ENCODE measurements at places on chromosomes 1 and 21. TPM values are rescaled to one million over a fixed set of nuclear protein-coding genes. Genes with fewer than 3 reads are reported as not detected.

LYPD8 gene
- 12.9 TPM for total RNA-seq

NHLH2 gene
- total RNA-seq = 1.4 TPM

ARHGEF16 gene
- 1.8 TPM for total RNA-seq

MUL1 gene
- 23.0 TPM for total RNA-seq

HPCA gene
- 160 TPM for total RNA-seq

LYST gene
- total RNA-seq = 64.7 TPM

OR10Z1 gene
- total RNA-seq = not detected

LENEP gene
- not detected for total RNA-seq

TSPAN1 gene
- 3.6 TPM for total RNA-seq

TNFRSF18 gene
- 2.8 TPM for total RNA-seq

PARS2 gene
- 4.9 TPM for total RNA-seq

ADCY10 gene
- 1.2 TPM for total RNA-seq

EGLN1 gene
- 39.0 TPM for total RNA-seq

SLC25A34 gene
- 4.8 TPM for total RNA-seq

IFNAR2 gene
- 23.1 TPM for total RNA-seq

CCDC17 gene
- 2.8 TPM for total RNA-seq

OR2L13 gene
- 4.4 TPM for total RNA-seq

LEFTY1 gene
- total RNA-seq = 1.2 TPM

FCER1G gene
- total RNA-seq = 6.5 TPM

FAM151A gene
- total RNA-seq = not detected

DIRAS3 gene
- total RNA-seq = 4.7 TPM

CCDC30 gene
- total RNA-seq = 21.9 TPM

TRIM67 gene
- total RNA-seq = 2.7 TPM

ATP1A4 gene
- total RNA-seq = 1.4 TPM

REG4 gene
- not detected for total RNA-seq

ADGRL2 gene
- total RNA-seq = 66.6 TPM

ADAMTS5 gene
- 0.62 TPM for total RNA-seq

ADGRL4 gene
- 4.3 TPM for total RNA-seq

DMBX1 gene
- total RNA-seq = not detected

PRAMEF13 gene
- total RNA-seq = not detected

VWA5B1 gene
- 0.22 TPM for total RNA-seq

PROK1 gene
- not detected for total RNA-seq

NPHS2 gene
- not detected for total RNA-seq

SLC44A3 gene
- total RNA-seq = 8.2 TPM
